ENCODE measurements at places on chromosomes 1 and 21.

GRCh38 chr1:1219341-1219740 lies 5.4 kb upstream of the TNFRSF4 start:
- DNase-seq = no peak

GRCh38 chr1:224289396-224289795 lies 40.6 kb downstream of the NVL start:
- DNase-seq = no peak

DNA sequence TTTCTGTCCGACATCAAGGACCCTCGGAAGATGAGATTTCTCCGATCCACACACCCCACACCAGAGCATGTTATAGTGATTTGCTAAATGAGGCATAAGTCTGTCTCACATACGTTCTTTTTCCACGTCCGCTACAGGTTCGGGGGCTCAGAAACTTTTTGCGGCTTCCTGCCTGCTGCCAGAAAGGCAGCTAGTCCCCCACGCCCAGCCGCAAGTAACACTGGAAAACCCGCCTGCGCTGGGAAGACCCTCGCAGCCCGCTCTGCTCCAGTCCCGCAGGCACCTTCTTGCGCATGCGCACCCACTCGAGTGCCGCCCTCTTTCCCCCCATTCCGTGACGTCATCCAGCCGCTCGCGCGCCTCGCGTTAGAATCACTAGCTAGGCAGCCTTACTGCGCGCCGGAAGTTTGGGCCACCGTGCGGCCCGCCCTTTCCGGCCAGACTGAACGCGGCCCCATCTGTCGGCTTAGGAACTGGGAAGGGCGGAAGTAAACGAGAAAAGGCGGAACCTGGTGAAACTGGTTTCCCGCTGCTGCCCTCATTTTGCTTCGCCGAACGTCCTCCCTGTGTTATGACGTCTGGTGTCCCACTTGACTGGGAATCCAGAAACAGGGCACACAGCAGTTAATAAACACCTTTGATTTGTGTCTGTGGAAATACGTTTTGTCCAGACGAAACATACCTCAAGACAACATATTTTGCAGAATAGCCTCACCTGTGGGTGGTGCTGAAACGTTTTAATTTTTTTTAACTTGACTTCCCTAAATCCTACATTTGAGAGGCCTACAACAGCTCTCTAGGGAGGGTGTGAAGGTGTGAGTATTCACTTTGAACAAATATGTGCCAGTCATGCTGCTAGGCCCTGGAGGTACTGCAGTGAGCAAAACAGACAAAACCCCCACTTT lies at the start of gene C1orf74:
TSS of gene C1orf74 (minus strand) at position 295 of the 905 bp plus-strand sequence. CDS start 925 bp downstream, outside the sequence.
- peak; percentile 100 for DNase-seq

DNA sequence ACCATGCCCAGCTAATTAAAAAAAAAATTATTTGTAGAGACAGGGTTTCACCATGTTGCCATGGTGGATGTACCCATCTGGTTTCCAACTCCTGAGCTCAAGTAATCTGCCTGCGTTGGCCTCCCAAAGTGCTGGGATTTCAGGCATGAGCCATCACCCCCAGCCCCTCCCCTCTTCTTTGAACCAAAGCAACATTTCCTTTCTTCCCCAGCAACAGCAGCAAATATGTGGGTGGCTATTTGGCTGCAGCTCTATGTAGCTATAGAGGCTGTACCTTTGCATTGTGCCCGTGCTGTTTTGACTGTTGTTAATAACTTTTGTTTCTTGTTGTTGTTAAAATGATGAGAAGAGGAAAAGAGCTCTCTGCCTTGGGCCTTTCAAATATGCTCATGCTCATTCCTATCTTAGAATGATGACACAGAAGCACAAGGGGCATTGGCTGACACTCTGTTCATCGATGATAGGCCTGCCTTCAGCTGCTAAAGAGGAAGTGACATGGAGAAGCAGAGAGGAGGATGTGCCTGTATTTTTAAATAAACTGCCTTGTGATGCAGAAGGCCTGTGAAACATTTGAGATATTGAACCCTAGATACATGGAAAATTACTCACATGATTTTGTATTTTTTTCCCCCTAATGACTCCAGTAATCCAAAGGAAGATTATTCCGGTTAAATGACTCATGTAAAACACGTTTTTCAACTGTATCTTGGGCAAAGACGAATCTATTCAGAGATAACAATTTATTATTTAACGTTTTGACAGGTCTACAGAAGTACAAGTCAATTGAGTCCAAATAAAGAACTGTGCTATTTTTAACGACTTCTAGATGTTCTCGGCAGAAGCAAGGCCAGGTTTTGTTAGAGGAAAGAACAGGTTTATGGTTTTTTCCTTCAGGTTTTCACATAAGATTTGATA lies 20.5 kb upstream of the XPR1 start:
- DNase-seq = no peak

DNA sequence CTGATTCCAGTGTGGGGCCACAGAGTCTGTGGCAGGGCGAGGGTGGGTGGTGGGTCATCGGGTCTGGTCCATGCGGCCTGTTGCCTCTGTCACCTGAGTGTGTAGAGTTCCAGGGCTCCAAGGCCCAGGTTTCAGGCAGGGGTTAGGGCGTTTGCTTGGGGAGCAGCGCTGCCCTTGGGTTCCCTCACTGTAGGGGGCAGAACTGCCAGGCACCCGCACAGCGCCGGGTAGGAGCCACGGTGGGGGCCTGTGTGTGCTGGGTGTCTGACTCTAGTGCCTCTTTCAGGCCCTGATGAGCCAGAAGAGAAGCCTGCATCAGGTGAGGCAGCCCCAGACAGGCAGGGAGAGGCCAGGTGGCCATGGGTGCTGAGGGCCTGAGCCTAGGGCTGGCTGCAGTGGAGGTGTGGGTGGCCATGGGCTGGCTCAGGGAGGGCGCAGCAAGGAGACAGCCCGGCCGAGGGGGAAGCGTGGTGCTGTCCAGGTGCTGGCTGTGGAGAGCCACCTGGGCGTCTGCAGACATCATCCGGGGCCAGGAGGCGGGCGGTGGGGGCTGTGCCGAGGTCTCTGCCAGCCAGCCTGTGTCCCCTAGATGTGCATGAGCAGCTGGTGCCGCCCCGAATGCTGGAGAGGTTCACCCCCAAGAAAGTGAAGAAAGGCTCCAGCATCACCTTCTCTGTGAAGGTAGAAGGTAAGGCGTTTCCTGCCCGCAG lies 72.3 kb downstream of the TRIM11 start:
- DNase-seq = no peak
